ENCODE measurements at places on chromosomes 11 and 22.

- no peak for DNase-seq
Measured at GRCh38 chr11:7569044-7569443, 55.2 kb downstream of the PPFIBP2 start.

DNA sequence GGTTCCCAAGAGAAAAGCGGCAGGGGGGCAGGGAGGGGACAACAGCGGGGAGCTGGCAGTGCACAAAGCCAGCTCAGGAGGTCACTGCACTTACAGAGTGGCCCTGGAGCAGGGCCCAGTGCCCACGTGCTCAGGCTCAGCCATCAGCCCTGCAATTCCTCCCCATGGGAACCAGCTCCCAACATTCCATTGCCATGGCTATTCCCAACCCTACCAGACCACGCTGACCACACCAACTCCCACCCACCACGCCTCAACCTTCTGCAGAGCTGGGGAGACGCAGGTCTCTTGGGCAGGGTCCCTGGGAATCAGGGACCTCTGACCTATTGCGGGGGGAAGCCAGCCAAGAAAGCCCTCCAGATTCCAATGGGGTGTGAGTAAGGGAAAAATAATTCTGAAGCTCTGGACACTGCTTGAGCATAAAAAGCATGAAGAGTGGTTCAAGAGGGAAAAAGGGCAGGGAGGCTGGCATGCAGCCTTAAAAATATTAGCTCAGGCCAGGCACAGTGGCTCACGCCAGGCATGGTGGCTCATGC, 38.3 kb upstream of the TFIP11 start:
- peak; percentile 94 for DNase-seq

GRCh38 chr11:114386545-114386944, 13.8 kb downstream of the C11orf71 start:
- no peak for DNase-seq

- no peak for DNase-seq
Measured at GRCh38 chr11:93842461-93842860, 8.0 kb downstream of the VSTM5 start.

DNA sequence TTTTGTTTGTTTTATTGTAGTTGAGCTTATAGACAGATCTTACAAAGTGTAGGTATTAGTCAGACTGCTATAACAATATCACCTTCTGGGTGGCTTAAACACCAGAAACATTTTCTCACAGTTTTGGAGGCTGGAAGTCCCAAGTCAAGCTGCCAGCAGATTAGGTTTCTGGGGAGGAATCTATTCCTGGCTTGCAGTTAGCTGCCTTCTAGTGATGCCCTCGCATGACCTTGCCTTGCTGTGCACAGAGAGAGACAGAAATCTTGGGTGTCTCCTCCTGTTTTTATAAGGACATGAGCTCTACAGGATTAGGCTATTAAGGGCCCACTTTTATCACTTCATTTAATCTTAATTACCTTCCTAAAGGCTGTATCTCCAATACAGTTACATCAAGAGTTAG, 1635.2 kb downstream of the FAM181B start:
- no peak for DNase-seq

DNA sequence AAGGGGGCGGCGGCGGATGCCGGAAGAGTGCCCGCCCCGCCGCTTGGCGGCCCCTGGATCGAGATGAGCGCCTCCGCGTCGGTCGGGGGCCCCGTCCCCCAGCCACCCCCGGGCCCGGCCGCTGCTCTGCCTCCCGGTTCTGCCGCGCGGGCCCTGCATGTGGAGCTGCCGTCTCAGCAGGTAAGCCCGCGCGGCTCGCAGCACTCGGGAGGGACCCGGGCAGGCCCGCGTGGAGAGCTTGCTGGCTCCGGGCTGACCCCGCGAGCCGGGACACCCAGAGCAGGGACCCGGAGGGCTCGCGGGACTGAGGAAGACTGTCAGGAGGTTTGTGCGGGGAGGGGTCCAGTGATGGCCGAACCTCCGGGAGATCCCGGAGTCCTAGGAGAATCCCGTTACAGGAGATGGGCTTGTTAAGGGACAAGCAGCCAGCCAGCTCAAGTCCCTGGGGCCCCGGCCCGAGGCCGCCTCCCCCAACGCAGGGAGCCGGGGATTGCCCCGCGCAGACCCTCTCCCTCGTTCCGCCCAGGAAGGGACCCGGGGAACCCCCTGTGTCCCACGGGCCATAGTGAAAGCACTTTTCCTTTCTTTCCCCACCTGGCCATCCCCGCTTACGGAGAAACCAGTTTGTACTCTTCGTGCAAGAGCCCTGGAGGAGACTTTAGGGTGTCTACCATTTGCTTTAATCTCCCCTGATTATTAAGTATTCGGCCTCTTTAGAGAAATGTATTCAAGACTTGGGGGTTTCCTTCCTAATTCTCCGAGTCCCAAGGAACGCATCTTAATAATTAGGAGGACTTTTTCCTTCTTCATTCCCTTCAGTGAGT, 547 bp downstream of the UVRAG start:
- DNase-seq: no peak

GRCh38 chr11:78420796-78421209, 3.2 kb upstream of the GAB2 start:
- DNase-seq: no peak

- DNase-seq: no peak
Measured at GRCh38 chr22:47781024-47781423, 1018.6 kb downstream of the TBC1D22A start.

DNA sequence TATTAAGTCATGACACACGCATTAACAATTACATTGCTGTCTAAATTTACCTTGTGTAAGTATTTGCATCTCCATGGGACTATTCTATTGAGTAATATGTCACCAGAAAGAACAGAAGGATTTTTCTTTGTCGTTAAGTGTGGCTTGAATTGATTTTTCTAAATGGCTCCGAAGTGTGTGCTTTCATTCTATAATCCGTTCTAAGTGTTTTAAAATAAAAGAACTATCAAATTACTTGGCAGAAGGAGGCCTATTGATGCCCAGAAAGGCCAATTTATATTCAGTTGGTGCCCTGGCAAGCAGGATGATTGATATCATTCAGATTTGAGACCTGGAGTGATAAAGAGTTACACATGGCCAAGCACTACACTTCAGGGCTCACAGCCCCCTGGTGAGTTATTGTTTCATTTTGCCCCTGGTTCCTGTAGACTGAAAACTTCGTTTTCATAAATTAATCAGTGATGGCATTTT, 538.9 kb upstream of the ANO5 start:
- DNase-seq: no peak

DNA sequence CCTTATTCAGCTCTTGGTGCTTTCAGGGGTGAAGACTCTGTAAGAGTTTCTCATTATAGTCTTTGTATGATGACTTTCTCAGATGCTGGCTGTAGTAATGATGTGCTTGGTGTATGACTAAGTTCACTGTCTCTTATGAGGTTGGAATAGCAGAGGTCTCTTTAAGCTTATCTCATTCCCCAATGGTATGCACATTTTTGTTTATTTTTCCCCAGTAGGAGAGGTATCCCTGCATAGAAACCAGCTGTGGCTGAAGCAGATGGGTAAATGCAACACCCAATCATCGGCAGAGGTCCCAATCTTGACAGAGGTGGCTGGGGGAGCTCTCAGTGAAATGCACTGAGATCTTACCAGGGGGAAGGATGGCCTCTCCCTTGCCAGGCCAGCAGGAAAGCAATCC, 34.6 kb downstream of the BBOX1 start:
- no peak for DNase-seq

DNA sequence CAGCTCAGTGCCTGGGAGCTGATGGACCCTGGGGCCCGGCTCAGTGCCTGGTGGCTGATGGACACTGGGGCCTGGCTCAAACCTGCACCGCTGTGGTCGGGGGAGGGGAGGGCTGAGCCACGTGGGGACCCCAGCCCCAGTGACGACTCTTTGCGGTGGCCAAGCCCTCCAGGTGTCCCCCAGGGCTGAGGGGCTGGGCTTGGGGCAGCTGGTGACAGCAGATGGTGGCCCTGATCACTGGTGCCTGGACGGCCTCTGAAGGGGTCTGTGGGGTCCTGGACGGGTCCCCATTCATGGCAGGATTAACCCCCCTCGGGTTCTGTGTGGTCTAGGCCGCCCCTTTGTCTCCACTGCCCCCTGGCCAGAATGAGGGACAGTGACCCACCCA, 3.4 kb upstream of the MUC5B start:
- DNase-seq: no peak

- DNase-seq: no peak
Measured at GRCh38 chr11:113874096-113874495, 1.3 kb downstream of the USP28 start.

- no peak for DNase-seq
Measured at GRCh38 chr11:19163617-19164016, 38.2 kb downstream of the CSRP3 start.

DNA sequence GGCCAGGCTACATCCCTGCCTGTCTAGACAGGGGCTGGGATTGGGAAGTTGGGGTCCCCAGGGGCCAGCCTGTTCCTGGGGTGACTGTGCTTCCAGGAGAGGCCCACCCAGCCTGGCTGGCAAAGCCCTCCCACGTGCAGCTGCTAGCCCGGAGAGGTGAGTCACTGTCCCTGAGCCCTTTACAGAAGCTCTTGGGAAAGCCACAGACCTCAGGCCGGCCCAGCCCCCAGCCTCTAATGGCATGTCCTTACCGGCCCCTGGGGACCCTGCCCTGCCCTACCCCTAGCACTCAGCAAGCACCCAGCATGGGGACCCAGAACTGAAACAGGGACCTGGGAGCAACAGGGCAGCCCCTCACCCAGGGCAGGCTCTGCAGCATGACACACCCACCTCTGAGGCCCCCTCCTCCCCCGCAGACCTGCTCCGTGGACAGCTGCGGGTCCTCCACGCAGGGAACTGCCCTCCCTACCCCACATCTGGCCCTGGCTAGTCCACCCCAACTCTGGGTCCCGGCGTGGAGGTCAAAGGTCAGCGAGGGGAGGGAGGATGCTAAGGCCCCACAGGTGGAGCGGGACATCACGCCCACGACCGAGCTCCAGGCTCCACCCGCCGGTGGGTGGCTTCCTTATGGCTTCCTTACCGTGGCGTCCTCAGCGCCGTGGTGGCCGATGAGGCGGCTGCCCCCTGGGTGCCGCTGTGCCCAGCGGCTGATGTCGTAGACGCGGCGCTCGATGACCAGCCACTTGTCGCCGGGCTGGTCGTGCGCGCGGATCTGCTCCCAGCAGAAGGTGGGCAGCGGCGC, 615 bp downstream of the FADS3 start:
- peak; percentile 59 for DNase-seq

DNA sequence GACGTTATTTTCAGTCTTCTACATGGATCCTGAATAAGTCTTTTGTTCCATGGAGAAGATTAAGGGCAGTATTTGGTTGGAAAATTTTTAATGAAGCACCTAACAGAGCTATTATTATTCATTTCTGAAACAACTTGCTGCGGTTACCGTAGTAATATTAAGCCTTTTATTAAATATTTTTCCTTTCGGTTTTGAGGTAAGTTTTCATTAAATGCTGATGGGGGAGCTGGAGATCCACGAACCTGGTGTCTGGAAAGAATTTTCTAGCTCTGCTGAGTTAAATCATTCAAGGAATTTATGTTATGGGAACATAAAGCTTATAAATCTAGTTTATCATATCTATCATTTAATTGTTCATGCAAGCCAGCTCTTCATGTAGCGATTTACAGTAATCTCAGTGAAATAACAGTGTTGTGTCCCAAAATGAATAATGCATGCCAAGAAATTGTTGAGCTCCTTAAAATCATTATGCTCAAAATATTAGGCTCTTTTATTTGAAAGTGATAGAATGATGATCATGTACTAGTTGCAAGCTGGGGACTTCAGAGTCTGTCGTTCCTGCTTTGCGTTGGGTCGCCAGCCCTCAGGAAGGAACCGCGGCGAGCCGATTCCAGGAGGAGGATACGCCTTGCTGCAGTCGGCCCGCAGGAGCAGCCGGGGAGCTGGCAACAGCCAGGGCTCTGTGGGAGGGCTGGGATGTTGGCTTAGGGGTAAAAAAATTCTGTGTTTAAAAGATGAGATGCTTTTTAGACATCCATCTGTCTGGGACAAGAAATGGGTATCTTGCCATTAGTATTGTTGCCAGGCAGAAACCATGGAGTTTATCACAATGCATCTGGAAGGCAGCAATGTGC, 83.1 kb downstream of the TBC1D22A start:
- no peak for DNase-seq

DNA sequence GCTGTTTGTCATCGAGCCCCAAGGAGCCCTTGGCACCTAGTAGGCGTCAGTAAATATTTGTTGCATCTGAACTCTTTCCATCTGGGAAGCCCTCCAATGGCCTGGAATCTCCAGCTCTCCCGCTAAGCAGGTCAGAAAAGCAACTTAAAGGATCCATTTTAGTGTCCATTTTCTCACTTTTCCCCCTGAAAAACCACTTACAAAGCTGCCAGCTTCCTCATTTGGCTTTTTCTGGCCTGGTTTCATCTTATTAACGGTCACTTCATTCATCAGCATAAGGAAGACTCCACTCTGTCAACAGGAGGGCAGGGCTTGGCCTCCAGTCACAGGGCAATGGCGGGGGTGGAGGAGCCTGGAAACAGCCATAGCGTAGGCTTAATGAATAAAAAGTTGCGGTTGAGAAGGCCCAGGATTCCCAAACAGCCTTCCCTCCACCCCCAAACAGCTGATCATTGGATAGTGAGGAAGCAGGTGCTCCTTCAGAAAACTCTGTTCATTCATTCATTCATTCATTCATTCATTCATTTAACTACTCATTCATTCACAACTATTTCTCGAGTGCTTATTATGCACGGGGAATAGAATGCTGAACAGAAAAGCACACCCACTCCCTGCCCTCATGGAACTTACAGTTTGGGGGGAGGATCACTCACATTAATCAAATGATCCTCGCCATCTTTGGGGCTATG, 104.5 kb upstream of the RCN1 start:
- DNase-seq: no peak

GRCh38 chr11:70080763-70081162, 2.6 kb downstream of the ANO1 start:
- DNase-seq: no peak

GRCh38 chr11:12845163-12845562, 164.0 kb upstream of the RASSF10 start:
- DNase-seq: no peak

GRCh38 chr11:59172345-59173079, 580 bp downstream of the DTX4 start:
- DNase-seq: peak; percentile 65

DNA sequence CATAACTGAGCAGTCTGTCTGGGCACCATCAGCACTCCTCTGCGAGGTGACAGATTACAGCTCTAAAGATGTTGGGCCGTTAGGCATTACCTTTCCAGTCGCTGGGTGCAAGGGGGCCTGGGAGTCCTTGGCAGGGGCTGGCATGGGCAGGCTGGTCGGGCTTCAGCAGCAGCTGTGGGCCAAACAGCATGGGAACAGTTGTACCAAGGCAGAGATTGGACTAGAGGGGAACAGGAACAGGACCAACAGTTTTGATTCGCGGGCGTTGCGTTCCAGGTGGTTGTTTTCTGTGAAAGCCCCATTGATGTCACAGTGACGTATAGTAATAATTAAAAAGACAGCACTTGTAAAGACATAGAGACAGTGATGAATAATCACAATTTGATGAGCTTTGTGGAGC, 25.8 kb upstream of the B3GAT1 start:
- no peak for DNase-seq

Data from left lobe of liver (tissue), 2 donors.